ENCODE measurements at places on chromosomes 7 and 10.
A peak's percentile ranks its signal among the peaks of the same experiment; 100 is the strongest.

- no peak for DNase-seq
Measured at GRCh38 chr10:124536496-124537050, 75.0 kb downstream of the LHPP start.

GRCh38 chr7:137454246-137454724, 110.8 kb upstream of the PTN start:
- DNase-seq: no peak

DNA sequence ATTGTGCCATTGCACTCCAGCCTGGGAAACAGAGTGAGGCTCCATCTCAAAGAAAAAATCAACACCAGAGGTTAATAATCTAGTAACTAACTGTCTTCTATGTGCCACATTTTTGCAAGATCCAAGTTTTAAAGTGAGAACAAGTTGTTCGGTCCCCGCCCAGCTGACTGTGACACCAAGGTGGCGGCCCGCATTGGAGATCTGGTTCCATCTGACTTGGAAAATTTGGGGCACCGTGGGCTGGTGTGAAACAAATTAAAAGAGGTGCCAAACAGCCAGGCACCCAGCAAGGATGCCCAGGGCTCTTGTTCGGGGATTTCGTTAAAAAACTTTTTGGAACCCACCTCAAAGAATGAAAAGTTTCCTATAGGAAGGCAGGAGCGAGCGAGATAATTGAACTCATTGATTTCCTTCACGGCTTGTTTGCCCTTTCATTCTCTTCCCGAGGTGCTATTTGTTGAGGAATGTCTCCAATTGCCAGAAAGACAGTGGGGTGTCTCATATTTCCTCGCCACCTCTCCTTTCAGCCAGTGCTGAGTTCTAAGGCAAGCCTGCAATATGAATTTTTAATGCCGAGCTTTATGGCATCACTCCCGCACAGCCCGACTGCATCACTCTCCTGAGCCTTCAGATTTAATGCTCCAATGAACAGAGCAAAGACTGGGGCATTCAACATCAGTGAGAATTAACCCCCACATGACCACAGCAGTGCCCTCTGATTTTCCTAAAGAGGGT, 156.9 kb upstream of the SH2B2 start:
- DNase-seq: no peak

DNA sequence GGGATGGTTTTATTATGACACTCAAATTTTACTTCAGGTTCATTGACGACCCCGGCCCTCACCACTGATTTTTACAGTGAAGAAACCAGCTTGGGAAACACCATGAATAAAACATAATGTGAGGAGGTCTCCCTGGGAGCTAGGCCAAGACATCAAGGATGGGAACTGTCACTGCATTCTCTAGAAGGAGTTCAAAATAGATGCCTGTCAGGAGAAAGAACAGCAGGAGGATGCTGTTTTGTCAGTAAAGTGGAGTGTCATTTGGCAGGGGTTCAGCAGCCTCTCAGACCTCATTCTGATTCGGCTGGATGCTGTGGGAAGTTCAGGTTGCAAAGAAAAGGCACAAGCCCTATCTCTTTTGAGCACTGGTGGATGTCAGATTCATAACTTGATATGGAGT, 360.3 kb upstream of the C7orf33 start:
- no peak for DNase-seq

- no peak for DNase-seq
Measured at GRCh38 chr10:6070660-6071059, 8.5 kb upstream of the IL2RA start.

GRCh38 chr10:94123258-94123995, 129.7 kb downstream of the PLCE1 start:
- DNase-seq: no peak

DNA sequence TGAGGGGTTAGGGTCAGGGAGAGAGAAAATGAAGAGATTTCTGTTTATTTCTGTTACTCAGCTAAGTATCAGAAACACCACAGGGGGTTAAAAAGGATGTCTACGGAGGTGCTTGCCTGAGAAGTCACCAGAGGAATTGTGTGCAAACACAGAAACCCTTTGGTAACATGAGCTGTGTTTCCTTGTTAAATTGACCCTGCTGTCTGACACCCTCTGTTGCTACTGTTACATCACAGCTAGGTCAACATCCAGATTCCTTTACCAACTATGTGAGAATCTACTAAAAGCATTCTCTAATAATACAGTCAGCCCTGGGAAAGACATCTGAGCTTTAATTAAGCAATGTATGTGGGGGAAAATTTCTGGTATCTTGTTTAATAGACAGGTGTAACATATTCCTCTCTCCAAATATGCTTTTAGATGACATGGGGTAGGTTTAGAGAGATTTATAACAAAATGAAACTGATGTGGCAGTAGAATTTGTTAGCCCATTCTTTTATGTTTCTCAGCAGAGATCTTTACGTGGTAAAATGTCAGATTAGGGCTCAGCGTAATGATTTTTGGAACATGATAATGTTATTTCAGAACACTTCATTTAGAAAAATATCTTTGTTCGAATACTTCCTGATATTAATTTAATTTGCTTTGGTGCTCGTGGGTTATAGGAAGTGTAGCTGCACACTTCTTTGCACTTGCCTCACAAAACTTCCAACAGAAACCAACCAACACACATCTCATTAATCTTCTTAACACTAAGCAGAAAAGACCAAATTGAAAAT, 168.0 kb upstream of the AHR start:
- no peak for DNase-seq

- no peak for DNase-seq
Measured at GRCh38 chr7:99248391-99249095, 24.1 kb upstream of the MYH16 start.

GRCh38 chr7:155296788-155297516, 726 bp upstream of the INSIG1 start:
- DNase-seq: peak; percentile 80

DNA sequence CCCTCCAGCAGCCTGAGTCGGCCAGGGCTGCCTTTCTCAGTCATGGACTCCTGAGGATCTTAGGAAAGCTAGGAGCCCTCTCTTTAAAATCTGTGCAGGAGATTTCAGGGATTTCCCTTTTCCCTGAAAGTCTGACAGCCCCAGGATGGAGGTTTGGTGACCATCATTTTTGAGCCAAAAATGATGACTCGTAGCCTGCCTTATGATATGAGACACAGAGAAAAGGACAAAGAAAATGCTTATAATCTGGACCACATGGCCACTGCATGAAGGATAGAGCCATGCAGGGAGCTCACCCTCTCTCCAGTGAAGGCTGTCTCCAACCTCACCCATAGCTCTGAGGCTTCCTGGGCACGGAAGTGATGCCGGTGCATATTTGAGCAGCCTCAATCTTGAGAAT, 106.6 kb upstream of the CHST15 start:
- DNase-seq: no peak

DNA sequence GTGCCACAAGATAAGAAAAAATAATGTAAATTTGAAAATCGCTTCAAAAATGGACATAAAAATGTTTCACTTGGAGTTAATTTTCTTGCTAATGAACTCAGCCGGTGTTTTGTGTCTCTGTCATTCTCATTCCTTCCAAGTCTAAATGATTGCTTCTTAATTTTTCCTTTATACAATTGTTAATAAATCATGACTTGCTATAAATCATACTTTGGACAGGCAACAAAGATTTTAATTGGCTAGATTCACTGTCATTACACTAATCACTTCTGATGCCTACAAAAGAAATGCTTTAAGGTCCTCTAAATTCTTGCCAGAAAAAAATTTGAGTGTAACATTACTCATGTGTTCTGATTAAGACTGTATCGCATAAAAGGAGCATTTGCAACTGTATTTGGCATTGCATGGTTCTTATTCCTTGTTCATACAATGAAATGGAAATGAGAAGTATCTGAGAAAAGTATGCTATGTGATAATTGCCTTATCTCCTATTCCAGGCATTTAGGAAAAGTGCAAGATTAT, 239.5 kb upstream of the DKK1 start:
- no peak for DNase-seq

- no peak for DNase-seq
Measured at GRCh38 chr7:36439624-36440023, 50.0 kb downstream of the ANLN start.

GRCh38 chr10:117546020-117546580, 3.6 kb downstream of the EMX2 start:
- no peak for DNase-seq

DNA sequence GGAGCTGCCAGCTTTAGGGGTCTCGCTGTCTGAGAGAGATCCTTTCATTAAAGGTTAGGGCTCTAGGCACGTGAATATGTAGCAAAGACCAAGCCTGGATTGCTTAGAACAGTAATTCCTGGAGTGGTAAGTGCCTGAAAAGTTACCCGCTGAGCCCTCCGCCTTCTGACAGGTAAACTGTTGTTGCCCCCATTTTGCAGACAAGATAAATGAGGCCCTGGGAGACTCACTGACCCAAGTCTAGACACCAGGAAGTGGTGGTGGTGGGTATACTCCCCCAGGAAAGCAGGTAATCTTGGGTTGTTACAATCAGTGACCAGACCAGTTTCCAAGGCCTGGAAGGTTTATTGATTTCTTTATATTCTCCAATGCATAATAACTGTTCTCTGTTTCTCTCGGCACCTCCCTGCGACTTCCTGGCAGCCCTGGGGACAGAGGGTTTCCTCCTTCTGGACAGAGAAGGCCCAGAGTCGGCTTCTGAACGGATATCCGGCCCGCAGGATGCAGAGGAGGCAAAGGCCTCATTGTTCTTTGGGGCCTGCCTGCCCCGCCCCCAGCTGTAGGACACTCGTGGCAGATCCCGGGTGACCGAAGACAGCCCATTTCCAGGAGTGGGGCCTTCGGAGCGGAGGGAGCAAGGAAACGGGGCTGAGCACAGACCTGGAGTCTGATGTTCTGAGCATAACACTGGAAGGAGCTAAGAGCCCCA, 1.3 kb upstream of the GRK5 start:
- peak; percentile 8 for DNase-seq

GRCh38 chr10:16942381-16943078, 125.3 kb upstream of the RSU1 start:
- no peak for DNase-seq

DNA sequence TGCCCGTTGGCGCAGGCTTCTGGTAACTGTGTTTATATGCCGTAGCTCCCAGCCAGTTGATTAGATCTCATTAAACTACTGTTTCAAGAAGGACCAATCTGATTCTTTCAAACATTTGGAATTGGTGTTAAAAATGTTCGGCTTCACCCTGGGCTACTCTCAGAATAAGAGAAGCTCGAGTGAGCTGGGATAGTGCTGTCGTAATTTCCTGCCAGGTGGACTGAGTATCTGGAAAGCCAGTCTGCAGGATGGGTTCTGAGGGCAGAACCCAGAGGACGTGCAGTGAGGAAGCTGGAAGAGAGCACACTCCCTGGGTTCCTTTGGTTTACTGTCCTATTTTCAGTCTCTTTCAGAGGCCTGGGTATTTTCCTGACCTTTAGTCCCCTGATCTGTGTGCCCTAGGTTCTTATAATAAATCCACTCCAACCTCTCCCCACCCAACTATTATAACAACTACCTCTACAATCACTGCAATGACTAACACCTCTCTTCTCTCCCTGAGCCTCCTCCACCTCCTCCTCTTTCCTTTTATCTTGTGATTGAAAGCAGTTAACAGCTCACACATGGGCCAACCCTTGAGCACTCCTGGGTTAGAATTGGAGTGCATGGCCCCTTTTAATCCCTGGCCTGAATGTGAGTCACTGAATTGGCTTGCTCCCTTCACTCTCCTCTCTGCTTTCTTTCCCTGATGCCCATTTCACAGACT, 63.0 kb downstream of the AOAH start:
- no peak for DNase-seq

DNA sequence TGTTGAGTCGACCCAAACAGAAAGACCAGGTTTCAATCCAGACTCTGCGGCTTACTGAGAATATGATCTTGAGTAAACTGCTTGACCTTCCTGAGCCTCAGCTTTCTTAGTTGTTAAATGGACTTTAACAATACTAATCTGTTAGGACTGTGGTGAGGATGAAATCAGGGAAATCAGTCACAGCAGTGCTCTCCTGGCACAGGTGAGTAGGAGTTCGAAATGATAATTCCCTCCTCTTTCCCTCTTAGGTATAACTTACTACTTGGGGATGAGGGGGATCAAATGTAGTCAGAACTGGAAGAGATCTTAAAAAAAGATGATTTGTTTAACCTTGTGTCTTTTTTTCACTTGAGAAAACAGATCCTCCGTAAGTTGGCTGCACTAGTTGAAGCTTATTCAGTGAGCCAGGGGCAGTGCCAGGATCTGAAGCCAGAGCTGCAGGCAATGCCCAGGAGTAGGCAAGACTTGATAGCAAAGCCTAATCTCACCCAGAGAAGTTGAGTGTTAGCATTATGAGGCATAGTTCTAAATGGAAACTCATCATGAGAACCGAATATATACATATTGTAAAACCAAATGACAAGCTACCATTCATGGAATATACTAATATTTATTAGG, 1.8 kb upstream of the MAGI2 start:
- DNase-seq: no peak

DNA sequence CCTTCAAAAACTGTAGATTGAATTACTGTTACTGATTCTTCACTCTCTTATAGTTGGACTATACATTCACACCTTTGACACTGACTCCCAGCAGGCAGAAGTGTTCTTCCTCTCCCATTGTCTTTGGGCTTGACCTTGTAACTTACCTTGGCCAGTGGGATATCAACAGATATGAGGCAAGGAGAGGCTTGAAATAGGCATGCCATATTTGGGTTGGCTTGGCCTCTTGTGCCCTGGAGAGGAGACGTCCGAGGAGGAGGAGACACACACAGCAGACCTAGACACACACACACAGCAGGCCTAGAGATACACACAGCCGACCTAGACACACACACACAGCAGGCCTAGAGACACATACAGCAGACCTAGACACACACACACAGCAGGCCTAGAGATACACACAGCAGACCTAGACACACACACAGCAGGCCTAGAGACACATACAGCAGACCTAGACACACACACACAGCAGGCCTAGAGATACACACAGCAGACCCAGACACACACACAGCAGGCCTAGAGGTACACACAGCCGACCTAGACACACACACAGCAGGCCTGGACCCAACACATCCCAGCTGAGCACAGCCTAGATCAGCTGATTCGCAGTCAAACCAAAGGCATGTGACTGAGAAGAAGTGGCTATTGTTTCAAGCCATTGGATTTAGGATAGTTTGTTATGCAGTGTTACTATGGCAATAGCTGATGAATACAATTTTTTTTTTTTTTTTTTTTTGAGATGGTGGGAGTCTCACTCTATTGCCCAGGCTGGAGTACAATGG, 12.5 kb upstream of the GNA12 start:
- DNase-seq: no peak

DNA sequence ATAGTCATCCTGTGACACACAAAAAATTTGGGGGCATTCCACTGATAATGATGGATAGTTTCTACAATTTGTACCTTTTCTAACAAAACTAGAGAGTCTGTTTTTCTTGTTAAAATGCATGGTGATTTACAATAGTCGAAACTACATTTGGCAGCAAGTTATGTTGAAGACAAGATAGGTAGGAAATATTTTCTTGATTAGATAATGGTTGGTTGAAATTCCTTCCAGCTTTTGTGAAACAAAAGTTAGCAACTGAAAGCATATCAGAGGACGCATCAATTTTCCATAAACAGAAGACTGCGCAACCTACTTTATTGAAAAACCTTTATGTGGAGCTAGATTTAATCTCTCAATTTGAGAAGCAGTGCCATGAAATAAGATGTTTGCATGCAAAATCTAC, 155.8 kb upstream of the GLI3 start:
- no peak for DNase-seq

- no peak for DNase-seq
Measured at GRCh38 chr7:33109758-33110238, 594 bp upstream of the RP9 start.

Measured in activated T-helper 1 cell treated with anti-CD3 and anti-CD28 coated beads, Interleukin-2, amount 50 U/mL, for 16 hours (primary cell).